AG20443 (cell line): ENCODE measurements at places on chromosomes 7 and 10.

DNA sequence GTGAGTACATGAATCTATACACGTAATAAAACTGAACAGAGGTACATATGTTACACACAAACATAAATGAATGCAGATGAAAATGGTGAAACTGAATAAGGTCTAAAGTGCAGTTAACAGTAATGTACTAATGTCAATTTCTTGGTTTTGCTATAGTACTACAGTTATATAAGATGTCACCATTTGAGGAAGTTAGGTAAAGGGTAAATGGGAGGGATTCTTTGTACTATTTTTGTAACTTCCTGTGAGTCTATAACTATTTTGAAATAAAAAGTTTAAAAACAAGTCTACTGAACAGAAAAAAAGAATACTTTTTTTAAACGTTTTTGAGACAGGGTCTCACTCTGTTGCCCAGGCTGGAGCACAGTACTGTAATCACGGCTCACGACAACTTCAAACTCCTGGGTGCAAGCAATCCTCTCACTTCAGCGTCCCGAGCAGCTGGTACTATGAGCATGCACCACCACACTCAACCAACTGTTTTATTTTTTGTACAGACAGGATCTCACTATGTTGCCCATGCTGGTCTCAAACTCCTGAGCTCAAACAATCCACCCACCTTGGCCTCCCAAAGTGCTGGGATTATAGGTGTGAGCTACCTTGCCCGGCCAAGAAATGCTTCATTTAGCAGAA is 71.5 kb downstream of the WAPL start:
- DNase-seq: no peak

DNA sequence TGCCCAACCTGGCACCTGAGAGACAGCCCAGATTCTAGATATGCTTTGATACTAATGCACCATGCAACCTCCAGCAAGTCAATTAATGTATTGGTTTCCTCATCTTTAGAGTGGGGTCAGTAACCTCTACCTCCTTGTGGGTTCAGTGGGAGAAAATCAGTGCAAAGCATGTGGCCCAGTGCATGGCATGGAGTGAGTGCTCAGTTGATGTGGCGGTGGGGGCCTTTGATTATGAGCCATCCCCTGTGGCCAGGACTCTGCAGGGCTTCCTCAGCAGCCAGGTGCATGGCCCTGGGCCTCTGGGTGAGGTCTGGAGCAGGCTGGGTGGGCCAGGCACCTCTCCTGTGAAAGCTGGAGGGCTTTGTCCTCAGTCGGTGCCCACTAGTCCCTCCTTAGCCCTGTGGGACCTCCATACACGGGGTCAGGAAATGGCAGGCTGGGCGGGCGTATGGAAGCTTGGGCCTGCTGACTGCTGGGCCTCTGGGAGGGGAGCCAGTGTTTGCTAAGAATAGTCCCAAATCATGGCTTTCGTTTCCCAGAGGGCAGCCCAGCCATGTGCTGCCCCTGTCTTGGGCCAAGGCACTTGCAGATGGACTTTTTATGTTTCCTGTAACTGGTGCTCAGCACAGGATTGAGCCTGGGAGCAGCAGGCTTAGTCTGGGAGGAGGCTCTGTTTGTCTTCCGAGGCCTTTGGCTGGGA is 3.4 kb downstream of the PALD1 start:
- no peak for DNase-seq

- no peak for DNase-seq
Measured at GRCh38 chr7:100753750-100754149, 20.4 kb downstream of the ZAN start.

- peak; percentile 85 for DNase-seq
Measured at GRCh38 chr10:27819781-27820531, 74.3 kb upstream of the MKX start.

GRCh38 chr10:13953371-13953770 is 366.6 kb downstream of the PRPF18 start:
- no peak for DNase-seq

- DNase-seq: peak; percentile 87
Measured at GRCh38 chr10:104254493-104255310, at the start of gene GSTO1. Gene GSTO1, plus strand, starts transcription at chr10:104254892. Its CDS starts 37 bp downstream, at chr10:104254929.

GRCh38 chr7:134367956-134368749 is 51.4 kb upstream of the SLC35B4 start:
- DNase-seq: no peak

- no peak for DNase-seq
Measured at GRCh38 chr7:5636446-5636835, 145.0 kb downstream of the RNF216 start.

DNA sequence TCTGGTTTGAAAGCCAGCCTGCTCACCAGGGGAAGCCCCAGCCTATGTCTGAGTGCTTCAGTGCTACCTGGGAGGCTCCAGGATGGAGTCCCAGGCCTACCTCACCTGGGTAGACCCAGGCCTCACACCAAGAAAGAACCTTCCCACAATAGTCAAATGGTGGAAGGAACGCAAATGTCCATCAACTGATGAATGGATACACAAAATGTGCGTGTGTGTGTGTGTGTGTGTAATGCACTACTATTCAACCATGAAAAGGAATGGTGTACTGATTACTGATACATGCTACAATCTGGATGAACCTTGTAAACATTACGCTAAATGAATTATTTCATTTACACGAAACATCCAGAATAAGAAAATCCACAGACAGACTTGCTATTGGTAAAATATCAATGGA is 15.2 kb upstream of the ADRB1 start:
- DNase-seq: no peak

GRCh38 chr7:122369756-122370155 is 65.2 kb upstream of the FEZF1 start:
- DNase-seq: no peak

DNA sequence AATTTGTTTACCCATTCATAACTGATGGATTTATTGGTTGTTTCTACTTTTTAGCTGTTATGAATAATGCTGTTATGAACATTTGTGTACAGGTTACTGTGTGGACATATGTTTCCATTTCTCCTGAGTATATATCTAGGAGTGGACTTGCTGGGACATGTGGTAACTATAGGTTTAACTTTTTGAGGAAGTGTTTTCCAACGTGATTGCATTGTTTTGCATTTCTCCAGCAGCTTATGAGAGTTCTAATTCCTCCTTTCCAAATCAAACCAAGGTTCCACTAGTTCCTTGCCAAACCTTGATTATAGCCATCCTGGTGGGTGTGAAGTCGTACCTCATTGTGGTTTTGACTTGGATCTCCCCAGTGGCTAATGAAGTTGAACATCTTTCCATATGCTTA is 2.6 kb upstream of the PRF1 start:
- no peak for DNase-seq

- no peak for DNase-seq
Measured at GRCh38 chr10:80324891-80325364, 31.6 kb downstream of the DYDC1 start.

- DNase-seq: no peak
Measured at GRCh38 chr7:98297626-98298286, 16.3 kb downstream of the BRI3 start.

- no peak for DNase-seq
Measured at GRCh38 chr7:42046483-42046882, 190.5 kb downstream of the GLI3 start.

GRCh38 chr10:986137-986825 is 2.0 kb upstream of the GTPBP4 start:
- no peak for DNase-seq

DNA sequence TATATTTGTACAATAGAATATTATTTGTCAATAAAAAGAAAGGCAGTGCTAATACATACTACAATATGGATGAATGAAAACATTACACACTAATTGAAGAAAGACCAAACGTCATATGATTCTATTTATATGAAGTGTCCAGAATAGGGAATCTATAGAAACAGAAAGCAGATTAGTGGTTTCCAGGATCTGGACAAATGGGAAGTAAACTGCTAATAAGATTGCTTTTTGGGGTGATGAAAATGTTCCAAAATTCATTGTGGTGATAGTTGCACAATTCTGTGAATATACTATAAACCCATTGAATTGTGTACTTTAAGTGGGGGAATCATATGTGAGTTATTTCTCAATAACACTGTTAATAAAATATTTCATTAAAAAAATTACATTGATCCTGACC is 78.2 kb upstream of the IFRD1 start:
- DNase-seq: no peak

DNA sequence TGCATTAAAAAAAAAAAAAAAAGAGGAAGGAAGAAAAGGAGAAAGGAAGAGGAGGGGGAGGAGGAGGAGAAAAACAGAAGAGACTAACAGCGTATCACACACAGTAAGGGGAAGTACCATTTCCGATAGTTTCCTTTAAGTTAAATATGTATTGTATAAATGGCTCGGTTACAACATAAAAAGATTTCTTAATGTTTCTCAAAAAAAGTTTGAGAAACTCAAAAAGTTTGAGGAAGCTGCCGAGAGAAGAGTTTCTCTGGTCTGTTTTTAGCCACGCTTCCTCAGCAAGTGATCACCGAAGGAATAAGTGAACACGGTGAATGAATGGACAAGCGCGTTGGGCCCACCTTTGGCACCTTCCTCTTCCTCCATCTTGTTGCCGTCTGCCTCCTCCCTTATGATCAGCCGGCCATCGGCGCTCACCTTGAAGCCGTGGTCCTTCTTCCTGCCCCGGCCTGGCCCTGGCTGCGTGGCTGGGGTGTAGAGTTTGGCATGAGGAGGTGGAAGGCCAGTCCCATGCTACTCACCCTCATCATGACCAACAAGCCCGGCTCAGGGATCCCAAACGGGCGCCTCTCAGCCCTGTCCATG is 31.3 kb upstream of the FRAT2 start:
- DNase-seq: no peak

GRCh38 chr7:130084037-130084875 is 13.9 kb downstream of the KLHDC10 start:
- no peak for DNase-seq

GRCh38 chr10:122981066-122981464 is 864 bp downstream of the PSTK start:
- DNase-seq: peak; percentile 60

- DNase-seq: peak; percentile 72
Measured at GRCh38 chr10:930625-931325, 730 bp downstream of the LARP4B start.

- no peak for DNase-seq
Measured at GRCh38 chr10:110372656-110373055, 67.9 kb upstream of the SMNDC1 start.

- peak; percentile 45 for DNase-seq
Measured at GRCh38 chr10:9296190-9296589, 1241.7 kb downstream of the GATA3 start.

DNA sequence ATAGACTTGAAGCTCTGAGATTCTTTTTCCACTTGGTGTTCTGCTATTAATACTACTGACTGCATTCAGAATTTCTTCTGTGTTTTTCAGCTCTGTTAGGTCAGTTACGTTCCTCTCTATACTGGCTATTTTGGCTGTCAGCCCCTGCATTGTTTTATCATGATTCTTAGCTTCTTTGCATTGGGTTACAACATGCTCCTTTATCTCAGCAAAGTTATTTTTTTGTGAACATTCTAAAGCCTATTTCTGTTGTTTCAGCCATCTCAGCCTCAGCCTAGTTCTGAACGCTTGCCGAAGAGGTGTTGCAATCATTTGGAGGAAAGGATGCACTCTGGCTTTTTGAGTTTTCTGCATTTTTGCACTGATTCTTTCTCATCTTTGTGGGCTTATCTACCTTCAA is 201.5 kb upstream of the GNAI1 start:
- no peak for DNase-seq

- peak; percentile 74 for DNase-seq
Measured at GRCh38 chr10:49679480-49679893, at the start of gene C10orf53. Gene C10orf53, plus strand, starts transcription at chr10:49679651. Its CDS starts 47 bp downstream, at chr10:49679698.

DNA sequence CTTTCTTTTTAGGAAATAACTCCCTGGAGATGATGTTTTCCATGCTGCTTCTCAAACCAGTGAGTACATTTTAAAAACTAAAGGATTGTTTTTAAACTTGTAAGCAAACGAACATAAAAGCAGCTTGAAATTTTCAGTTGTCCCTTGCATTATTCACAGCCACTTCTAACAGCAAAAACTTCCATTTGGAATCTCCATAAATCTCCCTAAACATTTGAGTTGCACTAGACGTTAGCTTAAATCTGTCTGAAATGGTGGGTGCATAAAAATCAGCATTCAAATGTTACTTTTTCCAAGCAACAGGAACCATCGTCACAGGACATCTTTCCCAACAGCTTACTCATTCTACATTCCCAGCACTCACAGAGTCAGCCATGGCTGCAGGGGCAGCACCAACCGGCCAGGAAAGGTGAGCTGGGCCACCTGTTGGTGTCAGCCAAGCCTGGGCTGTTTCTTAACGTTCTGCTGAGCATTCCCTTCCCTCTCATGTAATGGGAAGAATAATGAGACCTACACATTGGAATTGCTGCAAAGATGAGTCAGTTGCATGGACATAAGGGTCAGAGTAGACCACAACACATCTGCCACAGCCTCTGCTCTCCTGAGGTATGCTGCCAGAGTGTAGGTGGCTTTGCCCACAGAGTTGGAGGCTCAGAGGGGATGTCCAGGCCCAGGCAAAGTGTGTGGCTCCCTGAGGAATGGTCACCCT is 163.2 kb downstream of the TNS3 start:
- DNase-seq: peak; percentile 36

- DNase-seq: no peak
Measured at GRCh38 chr10:44759122-44759521, 152.0 kb upstream of the TMEM72 start.

- no peak for DNase-seq
Measured at GRCh38 chr10:109698882-109699664, 224.2 kb downstream of the XPNPEP1 start.

DNA sequence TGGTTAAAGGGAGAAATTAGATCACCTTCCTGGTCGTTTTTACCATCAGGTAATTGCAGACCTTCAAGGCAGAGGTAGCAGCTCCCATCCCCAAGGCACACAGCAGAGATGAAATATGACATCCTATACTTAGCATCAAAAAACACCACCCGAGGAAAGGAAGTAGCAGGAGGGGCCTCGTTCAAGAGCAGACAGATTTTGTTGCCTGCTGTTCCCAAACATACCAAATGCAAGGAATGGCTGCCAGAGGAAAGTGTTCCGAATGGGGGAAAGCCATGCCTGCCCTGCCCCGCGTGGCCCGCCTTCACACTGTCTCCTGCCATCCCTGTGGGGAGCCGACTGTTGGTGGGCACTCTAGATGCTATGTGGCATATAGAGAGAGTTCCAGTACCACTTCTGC is 18.0 kb downstream of the FKBP6 start:
- no peak for DNase-seq

- DNase-seq: peak; percentile 53
Measured at GRCh38 chr7:107661081-107661864, 645 bp downstream of the SLC26A4 start.

GRCh38 chr7:8155836-8156235 is 106.1 kb downstream of the ICA1 start:
- no peak for DNase-seq

GRCh38 chr7:122013065-122013464 is 131.0 kb downstream of the AASS start:
- DNase-seq: no peak
